ENCODE measurements at places on chromosomes 16 and 17.

DNA sequence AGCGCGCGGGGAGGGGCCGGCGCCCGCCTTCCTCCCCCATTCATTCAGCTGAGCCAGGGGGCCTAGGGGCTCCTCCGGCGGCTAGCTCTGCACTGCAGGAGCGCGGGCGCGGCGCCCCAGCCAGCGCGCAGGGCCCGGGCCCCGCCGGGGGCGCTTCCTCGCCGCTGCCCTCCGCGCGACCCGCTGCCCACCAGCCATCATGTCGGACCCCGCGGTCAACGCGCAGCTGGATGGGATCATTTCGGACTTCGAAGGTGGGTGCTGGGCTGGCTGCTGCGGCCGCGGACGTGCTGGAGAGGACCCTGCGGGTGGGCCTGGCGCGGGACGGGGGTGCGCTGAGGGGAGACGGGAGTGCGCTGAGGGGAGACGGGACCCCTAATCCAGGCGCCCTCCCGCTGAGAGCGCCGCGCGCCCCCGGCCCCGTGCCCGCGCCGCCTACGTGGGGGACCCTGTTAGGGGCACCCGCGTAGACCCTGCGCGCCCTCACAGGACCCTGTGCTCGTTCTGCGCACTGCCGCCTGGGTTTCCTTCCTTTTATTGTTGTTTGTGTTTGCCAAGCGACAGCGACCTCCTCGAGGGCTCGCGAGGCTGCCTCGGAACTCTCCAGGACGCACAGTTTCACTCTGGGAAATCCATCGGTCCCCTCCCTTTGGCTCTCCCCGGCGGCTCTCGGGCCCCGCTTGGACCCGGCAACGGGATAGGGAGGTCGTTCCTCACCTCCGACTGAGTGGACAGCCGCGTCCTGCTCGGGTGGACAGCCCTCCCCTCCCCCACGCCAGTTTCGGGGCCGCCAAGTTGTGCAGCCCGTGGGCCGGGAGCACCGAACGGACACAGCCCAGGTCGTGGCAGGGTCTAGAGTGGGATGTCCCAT is 232.8 kb downstream of the SEC14L1 start:
- no peak for DNase-seq

- no peak for DNase-seq
Observed at GRCh38 chr17:28372203-28372944, 880 bp downstream of the SARM1 start.

DNA sequence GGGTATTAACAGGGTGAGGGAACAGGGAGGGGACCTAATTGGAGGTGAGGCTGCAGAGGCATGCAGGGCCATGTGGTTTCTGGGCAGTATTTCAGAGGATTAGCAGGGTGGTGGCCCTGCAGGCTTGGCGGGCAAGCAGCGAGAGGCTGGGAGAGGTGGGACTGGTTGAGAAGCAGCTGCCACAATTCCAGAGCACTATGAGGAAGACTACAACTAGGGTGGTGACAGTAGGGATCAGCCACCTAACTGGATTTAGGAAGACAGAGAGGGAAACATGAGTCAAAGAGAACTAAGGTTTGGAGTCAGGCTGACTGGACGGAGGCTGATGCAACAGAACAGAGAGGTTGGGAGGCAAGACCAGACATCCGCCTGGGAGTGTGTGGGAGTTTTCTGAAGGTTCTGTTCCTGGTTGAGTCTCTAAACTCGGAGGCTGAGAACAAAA is 12.3 kb downstream of the ALOXE3 start:
- no peak for DNase-seq

DNA sequence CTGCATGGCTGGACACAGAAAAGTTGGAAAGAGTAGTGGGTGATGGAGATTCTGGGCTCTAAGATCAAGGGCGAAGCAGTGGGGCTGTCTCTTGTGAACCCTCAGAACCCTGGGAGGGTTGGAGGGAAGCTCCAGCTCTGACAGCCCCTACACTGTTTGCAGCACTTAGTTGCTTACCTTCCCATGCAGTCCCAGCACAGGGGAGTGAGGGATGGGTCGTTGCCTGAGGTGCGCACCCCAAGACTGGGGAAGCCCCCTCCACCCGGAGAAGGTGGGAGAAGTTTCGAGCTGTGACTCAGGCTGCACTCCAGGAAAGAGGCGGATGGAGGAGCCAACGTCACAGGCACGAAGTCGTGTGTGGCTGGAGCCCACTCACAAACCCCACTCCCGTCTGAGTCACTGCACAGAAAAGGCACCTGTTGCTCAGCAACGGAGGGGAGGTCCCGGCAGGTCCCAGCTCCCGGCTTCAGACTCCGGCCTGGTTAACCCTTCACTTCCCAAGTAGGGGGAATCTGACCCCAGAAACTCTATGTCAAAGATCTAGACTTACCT is 60.1 kb downstream of the AIPL1 start:
- DNase-seq: no peak

DNA sequence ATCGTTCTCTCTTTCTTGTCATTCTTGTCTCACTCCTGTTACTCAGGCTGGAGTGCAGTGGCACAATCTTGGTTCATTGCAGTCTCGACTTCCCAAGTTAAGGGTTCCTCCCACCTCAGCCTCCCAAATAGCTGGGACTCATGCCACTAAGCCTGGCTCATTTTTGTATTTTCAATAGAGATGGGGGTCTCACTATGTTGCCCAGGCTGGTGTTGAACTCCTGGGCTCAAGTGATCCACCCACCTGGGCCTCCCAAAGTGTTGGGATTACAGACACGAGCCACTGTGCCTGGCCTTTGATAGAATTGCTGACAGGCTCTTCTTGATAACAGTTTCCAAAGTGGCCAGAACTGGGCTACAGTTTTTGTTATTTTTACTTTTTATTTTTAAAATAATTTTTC is 32.3 kb downstream of the TPPP3 start:
- no peak for DNase-seq
